ENCODE measurements at places on chromosomes 2 and 18. TPM values are rescaled to one million over a fixed set of nuclear protein-coding genes. Genes with fewer than 3 reads are reported as not detected.
A peak's percentile ranks its signal among the peaks of the same experiment; 100 is the strongest.

- no peak for DNase-seq
Measured at GRCh38 chr2:75561566-75562512, 1.1 kb upstream of the EVA1A start.

GRCh38 chr2:172048508-172049503 lies 36.5 kb upstream of the DLX1 start:
- DNase-seq = no peak

DNA sequence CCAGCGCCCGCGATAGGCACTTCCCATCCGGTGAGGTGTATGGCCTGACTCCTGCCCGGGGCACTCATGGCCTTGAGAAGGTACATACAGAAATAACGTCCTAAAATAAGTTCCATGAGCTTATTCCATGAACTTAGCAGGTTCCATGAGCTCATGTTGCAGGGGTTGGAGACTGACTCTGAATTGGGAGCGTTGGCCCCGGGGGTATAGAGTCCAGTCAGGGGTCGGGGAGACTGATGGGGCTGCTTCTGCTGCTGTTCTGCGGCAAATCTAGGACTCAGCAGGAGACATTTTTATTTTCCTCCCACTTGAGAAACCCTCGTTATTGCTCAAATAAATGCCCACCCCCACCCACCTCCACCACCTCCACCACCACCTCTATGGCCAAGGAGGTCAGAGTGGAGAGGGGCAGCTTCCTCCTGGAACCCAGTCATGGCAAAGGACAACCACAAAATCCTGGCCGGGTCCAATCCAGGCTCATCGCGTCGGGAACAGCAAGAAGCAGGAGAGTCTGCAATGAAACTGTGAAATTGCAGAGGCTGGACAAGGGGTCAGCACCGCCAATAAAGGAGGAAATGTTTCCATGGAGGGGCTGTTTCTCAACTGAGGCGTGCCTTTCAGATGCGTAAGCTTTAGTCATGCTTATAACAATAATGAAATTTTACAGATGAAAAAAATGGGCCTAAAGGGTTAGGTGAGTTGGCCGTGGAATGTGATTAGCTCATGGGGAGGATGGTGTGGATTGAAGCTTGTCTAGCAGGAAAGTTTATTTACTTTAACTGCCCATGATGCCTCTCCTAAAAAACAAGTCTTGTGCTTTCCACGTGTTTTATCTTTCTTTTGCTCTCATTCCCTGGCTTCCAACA lies 136.6 kb upstream of the ALKAL2 start:
- no peak for DNase-seq

GRCh38 chr2:101515477-101515876 lies 40.6 kb upstream of the RFX8 start:
- DNase-seq = no peak

DNA sequence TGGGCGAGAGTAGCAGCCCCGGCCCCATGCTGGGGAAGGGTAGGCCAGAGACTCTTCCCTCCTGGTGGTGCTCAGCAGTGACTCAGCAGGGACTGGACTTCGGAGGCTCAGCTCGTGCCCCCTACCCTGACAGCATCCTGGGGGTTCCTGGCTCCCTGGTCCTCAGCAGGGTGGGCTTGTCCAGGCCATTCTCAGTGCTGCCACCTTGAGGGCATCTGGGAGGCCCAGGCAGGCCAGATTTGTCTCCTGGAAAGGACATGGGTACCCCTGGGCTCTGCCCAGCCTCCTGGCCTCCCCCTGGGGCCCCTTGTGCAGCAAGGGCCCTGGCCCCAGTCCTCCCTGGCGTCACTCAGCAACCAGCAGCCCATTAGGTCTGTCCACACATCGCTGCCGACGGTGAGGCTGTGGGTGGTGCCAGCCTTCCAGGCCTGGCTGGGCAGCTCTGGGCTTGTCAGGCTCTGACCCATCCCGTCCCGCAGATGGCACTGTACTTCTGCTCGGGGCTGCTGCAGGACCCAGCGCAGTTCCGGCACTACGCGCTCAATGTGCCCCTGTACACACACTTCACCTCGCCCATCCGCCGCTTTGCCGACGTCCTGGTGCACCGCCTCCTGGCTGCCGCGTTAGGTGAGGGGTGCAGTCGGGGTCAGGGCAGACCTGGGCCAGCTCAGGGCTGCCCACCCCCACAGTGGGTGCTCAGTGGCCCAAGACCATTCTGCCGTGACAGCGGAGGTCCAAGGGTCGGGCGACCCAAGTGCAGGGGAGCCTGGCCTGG lies 45.0 kb upstream of the ALPP start:
- peak; percentile 74 for DNase-seq

- no peak for DNase-seq
Measured at GRCh38 chr2:43361286-43361685, 134.9 kb upstream of the ZFP36L2 start.

- no peak for DNase-seq
Measured at GRCh38 chr2:9336576-9337314, 86.6 kb downstream of the ITGB1BP1 start.

DNA sequence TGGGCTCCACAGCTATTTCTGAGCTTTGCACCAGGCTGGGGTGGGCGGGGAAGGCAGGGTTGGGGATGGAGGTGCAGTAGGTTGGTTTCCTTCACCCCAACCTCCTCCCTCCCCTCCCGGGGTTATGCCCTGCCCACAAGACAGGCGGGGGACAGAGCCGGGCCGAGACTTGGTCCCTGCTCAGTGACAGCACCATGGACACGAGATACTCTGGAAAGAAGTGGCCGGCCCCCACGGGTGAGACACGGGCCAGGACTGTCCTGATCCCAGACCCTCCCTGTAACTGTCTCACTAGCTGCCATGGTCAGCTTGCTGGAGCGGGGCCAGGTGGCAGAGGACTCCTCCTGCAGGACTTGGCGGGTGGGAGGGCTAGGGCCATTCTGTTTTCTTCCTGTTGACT lies 59.7 kb downstream of the DYSF start:
- DNase-seq = no peak

DNA sequence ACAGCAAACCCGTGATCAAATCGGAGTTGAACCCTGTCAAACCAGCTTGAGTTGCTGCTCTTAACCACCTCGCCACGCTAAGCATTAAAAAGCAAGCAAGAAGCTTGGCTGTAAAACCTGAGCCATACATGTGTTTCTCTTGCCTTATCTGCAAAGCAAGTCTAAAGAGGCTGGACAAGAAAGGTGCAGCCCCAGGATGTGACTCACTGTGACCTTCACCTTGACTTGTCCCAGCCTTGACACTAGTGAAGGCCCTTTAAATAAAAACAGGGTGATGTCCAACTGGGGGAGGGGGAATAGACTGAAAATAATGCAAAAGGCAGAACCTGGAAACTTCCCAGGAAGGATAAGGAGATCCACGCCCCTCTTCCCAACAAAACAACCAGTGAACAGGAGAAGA lies 127.6 kb upstream of the NPAS2 start:
- no peak for DNase-seq

- no peak for DNase-seq
Measured at GRCh38 chr18:62938487-62938886, 223.1 kb downstream of the PHLPP1 start.

DNA sequence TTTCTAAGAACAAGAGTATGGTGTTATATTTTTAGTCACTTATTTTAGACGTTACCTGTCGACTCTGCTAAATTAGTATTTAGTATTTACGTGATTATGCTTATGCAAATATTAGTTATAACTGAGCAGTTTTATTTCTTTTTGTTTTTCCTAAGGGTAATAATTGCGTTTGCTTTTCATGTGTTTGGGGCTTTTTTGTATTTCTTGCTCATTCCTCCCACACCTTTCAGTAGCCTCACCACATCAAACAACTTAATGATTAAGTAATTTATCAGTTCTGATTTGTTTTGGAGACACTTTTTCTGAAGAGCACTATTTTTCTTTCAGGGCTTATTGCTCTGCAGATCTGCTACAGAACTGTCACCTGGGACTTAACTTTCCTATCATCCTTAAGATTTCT lies 7.5 kb downstream of the SLC4A1AP start:
- DNase-seq = no peak

- no peak for DNase-seq
Measured at GRCh38 chr2:46273919-46274318, 23.3 kb upstream of the EPAS1 start.

DNA sequence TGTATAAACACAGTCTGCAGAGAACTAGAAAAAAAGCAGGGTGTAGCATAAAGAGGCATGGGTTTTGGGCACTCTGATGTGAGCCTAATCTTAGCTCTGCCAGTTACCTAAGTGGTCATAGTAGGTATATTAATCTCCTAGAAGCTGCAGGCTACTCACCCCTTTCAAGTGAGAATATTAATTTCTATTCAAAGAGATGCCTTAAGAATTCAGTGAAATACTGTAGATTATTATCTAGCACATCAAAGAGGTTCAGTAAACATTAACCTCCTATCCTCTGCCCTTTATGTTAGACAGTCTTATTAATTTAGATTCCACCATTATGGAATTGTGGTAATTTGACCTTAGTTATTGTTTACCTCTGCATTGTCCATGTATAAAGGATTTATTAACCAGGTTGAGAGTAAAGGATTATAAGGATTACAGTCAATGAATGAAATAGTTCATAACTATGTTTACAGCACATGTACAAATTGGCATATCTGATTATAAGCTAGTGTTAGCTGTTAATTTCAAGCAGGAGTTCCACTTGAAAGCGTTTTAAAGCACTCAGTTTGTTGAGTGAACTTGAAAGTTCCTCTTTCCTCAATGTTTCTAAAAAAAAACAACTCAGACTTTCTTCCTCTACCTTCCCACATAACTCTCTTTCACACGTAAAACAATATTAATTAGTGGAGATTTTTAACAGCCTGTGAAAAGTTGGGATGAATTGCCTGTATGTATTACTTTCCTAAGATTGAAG lies 150.6 kb upstream of the EPC2 start:
- no peak for DNase-seq

GRCh38 chr18:52007105-52007504 lies 332.9 kb upstream of the DCC start:
- DNase-seq = no peak

DNA sequence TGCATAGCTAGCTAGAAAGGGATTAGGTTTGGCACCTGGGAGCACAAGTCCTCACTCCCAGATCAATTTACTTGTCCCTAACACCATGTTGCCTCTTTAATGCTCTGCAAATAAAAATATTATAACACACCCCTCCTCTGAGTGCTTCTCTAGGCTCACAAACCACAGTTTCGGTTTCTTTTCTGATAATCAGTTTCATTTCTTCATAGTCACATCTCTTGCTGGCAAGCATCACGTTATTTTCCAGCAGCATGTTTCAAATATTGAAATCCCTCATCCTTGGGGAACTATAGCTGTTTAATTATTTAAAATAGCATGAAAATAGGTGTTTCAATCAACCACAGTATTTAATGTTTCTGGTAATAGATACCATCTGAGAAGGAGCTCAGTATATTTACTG lies 13.9 kb upstream of the SMCHD1 start:
- DNase-seq = no peak

DNA sequence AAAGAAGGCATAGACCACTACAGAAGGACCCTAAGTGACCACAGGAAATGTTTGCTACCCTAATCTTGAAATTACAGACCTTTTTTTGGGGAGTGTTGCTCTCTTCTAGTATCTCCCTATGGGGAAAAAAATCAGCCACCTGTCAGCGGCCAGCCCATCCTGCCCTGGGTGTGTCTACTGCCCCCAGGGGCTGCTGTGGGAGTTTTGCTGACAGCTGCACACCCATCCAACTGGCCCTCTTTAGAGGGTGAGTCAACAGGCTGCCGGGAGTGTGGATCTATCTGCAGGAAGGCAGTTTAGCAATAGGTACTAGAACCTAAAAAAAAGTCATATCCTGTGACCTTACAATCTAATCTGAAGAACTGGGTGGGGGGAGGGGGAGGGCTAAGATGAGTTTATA lies 796 bp upstream of the DYSF start:
- DNase-seq = peak; percentile 88

DNA sequence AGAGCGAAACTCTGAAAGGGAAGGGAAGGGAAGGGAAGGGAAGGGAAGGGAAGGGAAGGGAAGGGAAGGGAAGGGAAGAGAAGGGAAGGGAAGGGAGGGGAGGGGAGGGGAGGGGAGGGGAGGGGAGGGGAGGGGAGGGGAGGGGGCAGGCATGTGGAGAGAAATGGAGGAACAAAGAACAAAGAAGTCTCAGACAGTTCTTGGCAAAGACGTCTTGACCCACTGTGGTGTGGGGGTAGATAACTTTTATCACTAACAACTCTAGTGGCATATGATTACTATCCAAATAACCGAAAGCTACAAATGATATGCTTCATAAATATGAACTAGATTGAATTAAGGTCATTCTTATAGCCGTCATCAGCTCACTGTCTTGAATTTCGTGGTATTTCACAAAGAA lies 3.2 kb downstream of the UPP2 start:
- no peak for DNase-seq

DNA sequence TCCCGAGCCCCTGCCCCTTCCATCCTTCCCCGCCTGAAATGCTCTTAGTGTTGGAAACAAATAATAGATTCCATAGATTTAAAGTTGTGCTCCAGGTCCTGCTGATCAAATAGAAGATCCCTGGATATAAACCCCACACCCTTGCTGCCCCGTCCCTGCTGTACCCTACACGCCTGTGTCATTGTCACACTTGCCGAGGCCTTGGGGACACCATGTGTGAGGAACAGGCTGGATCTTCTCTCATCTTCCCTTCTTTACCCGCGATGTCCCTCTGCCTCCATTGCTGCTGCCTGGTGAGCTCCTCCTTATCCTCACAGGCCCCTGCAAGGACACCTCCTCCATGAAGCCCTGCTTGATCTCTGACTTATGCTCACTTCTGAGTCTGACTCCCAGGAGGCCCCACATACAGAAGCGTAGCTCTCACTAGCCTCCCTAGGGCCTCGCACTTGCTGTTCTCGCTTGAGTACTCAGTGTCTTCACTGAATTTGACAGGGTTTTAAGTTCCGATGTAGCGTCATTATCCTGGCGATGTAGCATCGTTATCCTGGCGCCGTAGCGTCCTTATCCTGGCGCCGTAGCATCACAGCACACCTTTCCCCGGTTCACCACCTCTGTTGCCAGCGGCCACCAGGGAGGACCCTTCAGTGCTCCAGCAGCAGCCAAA lies 221.9 kb downstream of the NDUFA10 start:
- no peak for DNase-seq

GRCh38 chr18:58004317-58004716 lies 39.7 kb upstream of the NEDD4L start:
- DNase-seq = no peak

DNA sequence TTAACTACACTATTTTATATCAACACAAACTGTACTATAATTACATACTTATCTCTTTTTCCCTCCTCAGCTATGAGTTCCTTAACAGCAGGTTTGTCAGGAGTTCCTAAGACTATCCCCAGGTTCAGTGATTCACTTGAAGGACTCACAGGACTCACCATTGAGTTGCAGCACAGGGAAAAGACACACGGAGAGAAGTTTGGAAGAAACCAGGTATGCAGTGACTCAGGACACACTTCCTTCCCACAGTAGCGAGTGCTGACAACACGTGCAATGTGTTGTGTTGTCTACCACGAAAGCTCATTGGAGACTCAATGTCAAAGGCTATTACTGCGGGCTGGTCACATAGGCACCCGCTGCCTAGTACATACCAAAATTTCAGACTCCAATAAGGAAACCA lies 32.0 kb downstream of the MGAT4A start:
- no peak for DNase-seq

CYP27C1 gene
- polyA plus RNA-seq = 0.10 TPM

TUBB8B gene
- not detected for polyA plus RNA-seq

IL37 gene
- not detected for polyA plus RNA-seq

CDH7 gene
- polyA plus RNA-seq = 0.06 TPM

D2HGDH gene
- polyA plus RNA-seq = 67.0 TPM

NPHP1 gene
- polyA plus RNA-seq = 1.8 TPM

RND3 gene
- polyA plus RNA-seq = 10.6 TPM

KCNE4 gene
- polyA plus RNA-seq = 1.0 TPM
